ENCODE measurements at places on chromosomes 3 and 15. TPM values are rescaled to one million over a fixed set of nuclear protein-coding genes. Genes with fewer than 3 reads are reported as not detected.
A peak's percentile ranks its signal among the peaks of the same experiment; 100 is the strongest.

SLC6A11 gene
- not detected for total RNA-seq

DNA sequence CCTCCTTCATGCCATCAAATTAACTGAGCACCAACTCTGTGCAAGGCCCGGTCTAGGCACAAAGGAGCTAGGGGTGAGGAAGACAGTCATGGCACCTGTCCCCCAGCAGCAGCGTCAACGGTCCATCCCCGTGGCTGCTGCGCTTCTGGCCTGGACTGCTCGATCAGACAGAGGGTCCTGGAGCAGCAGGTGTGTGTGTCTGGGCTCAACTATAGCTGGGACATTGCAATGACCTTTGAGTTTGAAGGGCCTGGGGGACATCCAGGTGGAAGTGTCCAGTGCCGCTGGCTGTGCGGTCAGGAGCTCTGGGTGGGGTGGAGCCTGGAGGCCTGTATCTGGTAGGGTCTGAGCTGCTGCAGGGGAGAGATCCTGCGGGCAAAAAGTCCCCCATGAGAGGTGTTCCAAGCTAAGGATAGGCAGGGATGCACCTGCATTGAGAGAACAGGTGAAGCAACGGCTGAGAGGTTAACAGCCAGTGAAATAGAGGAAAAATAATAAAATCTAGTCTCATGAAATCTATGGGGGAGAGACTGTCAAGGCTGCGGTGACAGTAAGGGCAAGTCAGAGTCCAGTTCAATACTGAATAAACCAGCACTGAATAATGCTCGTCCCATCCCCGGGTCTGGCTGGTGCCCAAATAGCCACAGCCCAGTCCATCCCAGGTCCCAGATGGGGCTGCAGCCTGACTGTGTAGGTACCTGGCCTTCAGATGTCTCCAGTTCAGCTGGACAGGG, 25.4 kb upstream of the SLC41A3 start:
- no peak overlapping the region for H3K27ac ChIP-seq
- H3K27me3 ChIP-seq: no peaks in the 10 kb centered on the region

DNA sequence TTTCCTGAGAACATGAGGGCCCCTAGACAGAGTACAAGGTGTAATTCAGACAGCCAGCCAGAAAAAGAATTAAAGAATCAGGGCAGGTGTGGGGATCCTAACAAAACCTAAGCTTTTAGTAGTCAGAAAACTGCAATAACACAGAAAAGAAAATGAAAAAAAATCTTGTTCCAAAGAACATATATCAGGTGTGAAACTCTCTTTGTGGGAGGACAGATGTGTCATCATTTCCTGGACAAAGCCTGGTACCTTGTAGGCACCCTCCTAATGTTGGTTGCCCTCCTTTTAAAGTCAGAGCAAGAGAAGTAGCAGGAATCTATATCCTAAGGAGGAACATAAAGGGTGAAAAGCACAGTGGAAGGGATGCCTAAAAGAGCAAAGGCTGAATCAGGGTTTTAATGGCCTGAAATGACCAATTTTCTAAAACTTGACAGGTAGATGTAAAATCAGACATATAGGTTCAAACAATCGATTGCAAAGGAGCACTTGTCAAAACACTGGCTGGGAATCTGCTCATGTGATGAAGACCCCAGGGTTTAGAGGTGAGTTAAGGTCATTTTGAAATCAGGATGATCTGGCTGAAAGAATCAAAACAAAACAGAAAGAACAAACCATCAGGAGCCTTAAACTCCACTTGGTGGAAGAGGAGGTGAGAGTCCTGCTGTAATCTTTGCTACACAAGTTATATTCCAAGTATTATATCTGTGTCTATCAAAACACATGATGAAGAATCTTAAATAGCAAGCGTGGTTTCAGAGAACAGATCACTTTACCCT, 54.9 kb downstream of the TGFBR2 start:
- H3K27me3 ChIP-seq: no peaks in the 10 kb centered on the region
- H3K4me3 ChIP-seq: peak overlapping the region; percentile 36
- DNase-seq: no peak
- H3K27ac ChIP-seq: peak overlapping the region; percentile 85
- peaks cover 51% of the 10 kb centered on the region for H3K36me3 ChIP-seq
- H3K4me1 ChIP-seq: peaks cover 93% of the 10 kb centered on the region

DNA sequence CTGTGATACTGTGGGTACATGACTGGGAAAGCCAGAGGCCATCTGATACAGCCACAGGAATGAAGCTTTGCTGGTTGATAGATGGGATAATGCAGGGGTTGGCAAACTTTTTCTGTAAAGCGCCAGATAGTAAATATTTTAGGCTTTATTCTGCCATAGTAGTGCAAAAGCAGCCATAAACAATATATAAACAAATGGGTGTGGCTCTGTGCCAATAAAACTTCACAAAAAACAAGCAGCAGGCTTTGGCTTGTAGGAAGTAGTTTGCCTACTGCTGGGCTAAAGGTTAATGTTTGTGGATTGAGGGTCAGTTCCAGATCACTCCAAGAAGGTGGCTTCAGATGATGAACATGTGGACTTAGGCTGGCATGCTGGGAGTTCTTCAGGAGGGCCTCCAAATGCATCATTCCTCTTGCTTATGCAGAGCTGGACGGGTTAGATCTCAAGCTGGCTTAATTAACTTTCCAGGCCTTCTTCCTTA, 305.7 kb downstream of the RPLP1 start:
- peaks cover 1% of the 10 kb centered on the region for H3K27me3 ChIP-seq
- H3K4me1 ChIP-seq: peaks cover 96% of the 10 kb centered on the region
- H3K4me3 ChIP-seq: peak overlapping the region; percentile 62
- H3K36me3 ChIP-seq: peaks cover 19% of the 10 kb centered on the region
- H3K27ac ChIP-seq: peak overlapping the region; percentile 89

- H3K27ac ChIP-seq: no peak overlapping the region
- DNase-seq: no peak
- H3K27me3 ChIP-seq: no peaks in the 10 kb centered on the region
- H3K4me3 ChIP-seq: no peak overlapping the region
- H3K4me1 ChIP-seq: peaks cover 34% of the 10 kb centered on the region
- H3K36me3 ChIP-seq: peaks cover 6% of the 10 kb centered on the region
Measured at GRCh38 chr15:52164631-52165265, 26.4 kb downstream of the GNB5 start.
